ENCODE measurements at places on chromosomes 4 and X.

GRCh38 chr4:38730493-38730829 is 52.3 kb downstream of the TLR10 start:
- DNase-seq, result no peak

GRCh38 chr4:46506876-46507275 is 116.9 kb upstream of the GABRA2 start:
- no peak for DNase-seq

DNA sequence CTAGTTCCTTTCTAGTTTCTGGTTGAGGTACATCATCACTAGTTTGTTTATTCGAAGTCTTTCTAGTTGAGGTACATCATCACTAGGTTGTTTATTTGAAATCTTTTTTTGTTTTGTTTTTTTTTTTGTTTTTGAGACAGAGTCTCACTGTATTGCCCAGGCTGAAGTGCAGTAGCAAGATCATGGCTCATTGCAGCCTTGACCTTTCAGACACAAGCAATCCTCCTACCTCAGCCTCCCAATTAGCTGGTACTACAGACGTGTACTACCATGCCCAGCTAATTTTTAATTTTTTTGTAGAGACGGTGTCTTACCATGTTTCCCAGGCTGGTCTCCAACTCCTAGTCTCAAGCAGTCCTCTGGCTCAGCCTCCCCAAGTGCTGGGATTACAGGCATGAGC is 54.9 kb downstream of the CEP135 start:
- no peak for DNase-seq

GRCh38 chr4:3226467-3226866 is 22.5 kb upstream of the MSANTD1 start:
- DNase-seq, result no peak

DNA sequence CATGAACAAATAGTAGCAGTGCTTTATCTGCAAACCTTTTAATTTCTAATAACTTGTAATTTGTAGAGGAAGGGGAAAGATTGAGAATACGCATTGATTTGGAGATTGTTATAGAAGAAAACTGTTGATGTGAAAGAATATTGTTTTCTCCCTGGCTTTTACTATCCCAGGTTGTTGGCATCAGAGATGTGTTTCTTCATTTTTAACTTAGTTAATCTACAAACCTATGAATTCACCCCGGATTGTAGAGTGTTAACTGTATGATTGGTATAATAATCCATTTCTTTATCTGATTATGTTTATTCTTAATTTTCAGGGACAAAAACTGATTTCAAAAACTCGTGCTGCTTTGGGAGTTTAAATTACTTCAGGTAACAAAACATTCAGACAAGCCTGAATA is 18.9 kb downstream of the AFP start:
- no peak for DNase-seq

- no peak for DNase-seq
These were observed 67.0 kb upstream of the HMX1 start for GRCh38 chr4:8938623-8939022.

- no peak for DNase-seq
These were observed 43.0 kb downstream of the AMELX start for GRCh38 chrX:11336201-11336600.

DNA sequence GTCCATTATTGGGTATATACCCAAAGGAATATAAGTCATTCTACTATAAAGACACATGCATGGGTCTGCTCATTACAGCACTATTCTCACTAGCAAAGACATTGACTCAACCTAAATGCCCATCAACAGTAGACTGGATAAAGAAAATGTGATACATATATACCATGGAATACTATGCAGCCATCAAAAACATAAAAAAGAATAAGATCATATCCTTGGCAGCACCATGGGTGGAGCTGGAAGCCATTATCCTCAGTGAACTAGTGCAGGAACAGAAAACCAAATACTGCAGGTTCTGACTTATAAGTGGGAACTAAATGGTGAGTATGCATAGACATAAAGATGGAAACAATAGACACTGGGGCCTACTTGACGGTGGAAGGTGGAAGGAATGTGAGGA is 2.3 kb upstream of the APOOL start:
- DNase-seq, result no peak

GRCh38 chr4:37882665-37883296 is 8.1 kb upstream of the TBC1D1 start:
- DNase-seq, result no peak

DNA sequence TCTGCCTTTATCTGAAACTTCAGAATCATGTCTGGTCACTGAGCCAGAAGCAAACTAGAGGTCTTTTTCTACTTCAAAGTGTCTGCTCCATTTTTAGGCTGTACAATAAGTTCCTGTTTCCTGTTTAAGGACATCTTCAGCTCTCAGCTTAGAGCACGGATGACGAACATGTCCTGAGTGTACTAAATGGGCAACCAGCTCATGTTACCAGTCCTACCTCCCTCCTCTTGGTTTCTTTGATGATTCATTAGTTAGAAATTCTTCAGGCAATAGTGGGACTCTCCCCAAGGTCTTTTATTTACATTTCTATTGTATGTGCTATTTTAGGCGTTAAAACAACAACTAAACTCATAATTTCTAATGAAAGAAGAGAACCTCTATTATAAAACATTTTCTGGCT is 58.0 kb downstream of the ENPEP start:
- DNase-seq, result no peak

DNA sequence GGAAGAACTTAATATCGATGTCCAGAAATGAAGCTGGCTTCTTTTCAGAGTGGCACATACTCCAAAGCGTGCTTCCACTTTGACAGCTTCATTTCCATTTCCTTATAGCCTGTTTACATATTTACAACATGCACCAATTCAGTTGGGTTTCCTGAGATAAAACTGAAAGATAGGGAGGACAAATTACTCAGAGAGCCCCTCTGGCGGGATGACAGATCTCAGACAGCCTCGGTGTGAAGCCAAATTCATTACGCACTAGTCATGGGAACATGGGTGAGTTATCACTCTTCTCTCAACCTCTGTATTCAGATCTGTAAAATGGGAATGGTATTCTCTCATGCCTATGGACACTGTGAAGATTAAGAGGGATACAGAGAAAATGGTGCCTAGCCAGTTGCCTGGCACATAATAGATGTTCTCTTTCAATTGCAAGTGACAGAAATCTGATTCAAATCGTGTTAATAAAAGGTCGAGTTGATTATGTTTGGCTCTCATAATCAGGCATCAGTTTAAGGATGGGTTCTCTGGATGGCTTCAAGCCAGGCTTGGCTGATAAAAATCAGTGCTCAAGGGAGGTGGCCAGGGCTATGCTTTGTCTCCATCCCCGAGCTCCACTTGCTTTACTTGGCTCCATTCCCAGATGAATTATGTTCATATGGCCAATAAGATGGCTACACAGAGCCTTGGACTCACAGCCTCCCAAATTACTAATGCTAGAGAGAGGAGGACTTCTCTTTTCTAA is 132.2 kb upstream of the C1QTNF7 start:
- no peak for DNase-seq

GRCh38 chr4:150004481-150004880 is 73.8 kb upstream of the DCLK2 start:
- DNase-seq, result no peak

DNA sequence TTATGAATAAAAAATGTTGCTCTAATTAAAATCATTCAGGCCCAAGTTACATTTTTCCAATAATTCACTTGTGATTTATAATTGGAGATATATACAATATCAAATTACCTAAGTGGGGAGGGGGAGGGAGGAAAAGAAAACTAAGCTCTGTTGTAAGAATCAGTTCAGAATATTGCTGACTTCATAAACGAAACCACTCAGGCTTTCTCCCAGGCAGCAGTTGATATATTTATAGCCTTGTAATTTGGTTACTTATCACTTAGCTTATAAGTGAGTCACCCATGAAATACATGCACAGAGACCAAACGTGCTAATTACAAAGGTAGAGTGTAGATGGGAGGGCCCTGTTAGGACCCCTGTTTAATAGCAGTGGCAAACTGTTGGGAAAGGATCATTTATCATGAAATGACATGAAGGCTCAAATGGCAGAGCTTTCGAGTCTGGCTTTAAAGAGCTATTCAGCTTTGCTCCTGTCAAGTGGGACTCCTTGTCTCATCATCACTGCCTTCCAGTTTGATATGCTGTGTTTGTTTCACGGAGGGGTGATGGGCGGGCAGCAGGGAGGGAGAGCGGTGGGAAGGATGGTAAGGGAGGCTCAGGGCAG is 105.6 kb upstream of the PGRMC2 start:
- no peak for DNase-seq

DNA sequence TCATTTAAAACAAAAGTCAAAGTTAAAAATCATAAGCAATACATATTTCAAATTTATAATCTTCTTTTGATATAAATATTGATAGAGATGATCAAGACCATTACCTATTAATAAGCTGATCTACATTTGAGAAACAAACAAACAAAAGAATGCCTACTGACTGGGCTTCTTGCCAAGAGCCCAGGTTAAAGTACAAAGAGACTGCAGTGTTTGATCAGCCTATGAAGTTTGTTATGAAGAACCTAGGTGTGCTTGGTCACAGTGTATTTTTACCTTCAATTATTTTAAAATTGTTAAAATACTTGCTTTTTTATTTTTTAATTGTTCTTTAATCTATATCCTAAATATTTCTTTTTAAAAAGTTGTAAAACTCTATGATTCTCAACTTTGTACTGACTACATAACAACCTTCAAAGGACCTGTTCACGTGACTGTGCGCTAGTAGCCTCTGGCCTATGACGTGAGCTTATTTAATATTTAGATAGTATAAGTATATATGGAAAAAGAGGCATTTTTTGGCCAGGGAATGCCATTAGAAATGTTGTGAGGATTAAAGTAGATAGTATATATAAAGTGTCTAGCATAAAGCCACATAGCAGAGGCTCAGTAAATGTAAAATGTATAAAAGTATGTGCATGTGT is 11.4 kb upstream of the SLC39A8 start:
- no peak for DNase-seq

- DNase-seq, result no peak
These were observed at the start of gene LNX1 for GRCh38 chr4:53591372-53591892. TSS of gene LNX1 (minus strand) at chr4:53591486. CDS start at chr4:53574002, 17,484 bp downstream.

DNA sequence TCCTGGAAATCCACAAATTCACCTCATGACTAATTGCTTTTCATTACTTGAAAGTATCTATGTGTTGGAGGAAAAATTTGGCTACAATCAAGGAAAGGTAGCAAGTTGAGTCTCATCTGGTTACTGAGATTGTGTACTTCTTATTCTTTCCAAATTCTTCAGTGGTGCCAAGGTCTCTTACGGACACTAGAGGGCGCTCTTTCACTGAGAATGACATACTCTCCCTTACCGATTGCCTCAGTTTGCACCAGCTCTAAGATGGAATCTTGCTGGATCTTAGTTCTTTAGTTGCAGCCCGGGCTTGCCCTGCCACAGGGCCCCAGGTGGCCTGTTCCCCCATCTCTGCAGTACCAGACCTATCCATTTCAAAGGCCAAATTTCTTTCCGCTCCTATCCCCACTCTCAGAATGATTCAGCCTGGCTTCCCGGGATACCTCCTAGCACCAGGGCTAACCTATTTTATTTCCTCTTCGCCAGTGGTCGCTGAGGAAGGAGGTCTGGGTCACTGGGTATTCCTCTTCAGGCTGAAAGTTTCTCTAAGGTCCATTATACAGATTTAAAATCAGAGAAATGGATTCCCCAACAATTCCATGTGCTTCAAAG is 24.6 kb upstream of the GPR50 start:
- DNase-seq, result peak; percentile 4

- no peak for DNase-seq
These were observed 53.7 kb downstream of the ATP10D start for GRCh38 chr4:47538825-47539154.

DNA sequence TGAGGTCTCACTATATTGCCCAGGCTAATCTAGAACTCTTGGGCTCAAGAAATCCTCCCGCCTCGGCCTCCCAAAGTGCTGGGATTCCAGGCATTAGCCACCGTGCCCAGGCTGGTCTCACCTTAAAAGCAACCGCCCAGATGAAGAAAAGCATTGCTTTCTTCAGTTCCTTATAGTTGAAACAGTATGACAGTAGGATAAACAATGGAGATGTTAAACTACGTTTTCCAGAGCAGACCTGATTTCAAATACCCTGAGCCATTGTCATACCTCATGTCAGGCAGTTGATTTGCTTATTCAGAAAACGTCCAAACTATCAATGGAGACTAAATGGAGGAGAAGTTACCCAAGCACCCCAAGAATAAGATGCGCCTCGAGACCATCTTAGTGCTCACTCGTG is 26.3 kb upstream of the TMEM131L start:
- no peak for DNase-seq

DNA sequence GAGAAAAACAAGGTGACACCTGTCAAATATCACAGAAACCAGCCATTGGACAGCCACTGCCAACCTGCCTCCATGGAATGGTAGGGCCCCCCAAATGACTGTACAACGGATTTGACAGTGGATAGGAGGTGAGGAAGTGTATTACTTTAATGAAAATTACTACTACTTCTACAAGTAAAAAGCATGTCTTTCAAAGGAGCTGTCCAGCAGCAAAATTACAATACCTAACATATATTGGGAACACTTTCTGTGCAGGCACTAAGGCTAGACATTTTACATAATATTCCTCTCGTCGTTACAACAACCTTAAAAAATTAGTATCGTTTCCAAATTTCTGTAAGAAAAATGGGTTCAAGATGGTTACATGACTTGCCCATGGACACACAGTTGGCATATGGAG is 14.9 kb downstream of the PPP3CA start:
- DNase-seq, result no peak

DNA sequence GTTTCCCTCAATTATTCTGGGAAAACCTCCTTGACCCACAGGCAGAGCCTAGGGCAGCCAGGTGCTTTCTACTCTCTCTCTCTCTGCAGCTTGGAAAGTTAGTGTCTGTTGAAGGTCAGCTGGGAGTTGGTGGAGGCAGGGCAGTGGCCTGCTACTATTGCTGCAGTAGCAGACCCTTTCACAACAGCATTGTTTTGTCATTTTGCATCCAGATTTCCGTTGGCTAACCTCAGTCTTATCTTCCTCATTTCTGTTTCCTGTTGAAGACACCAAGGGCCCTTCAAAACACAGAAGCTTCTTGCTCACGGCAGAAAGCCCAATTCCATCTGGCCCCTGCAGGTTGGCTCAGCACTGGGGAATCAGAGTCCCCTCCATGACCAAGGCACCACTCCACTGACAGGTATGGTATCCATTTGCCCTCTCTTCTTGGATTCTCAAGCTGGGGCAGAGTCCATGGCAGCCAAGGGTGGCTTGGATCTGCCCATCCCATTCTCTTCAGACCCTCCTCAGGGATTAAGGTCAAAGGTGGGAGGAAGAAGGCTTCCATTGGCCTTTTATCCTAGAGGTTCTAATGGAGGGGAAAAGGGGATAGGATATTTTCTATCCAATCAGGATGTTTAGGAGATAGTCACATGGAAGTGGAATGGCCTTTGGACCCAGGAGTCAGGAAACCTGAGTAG is 24.6 kb downstream of the VSIG4 start:
- no peak for DNase-seq

DNA sequence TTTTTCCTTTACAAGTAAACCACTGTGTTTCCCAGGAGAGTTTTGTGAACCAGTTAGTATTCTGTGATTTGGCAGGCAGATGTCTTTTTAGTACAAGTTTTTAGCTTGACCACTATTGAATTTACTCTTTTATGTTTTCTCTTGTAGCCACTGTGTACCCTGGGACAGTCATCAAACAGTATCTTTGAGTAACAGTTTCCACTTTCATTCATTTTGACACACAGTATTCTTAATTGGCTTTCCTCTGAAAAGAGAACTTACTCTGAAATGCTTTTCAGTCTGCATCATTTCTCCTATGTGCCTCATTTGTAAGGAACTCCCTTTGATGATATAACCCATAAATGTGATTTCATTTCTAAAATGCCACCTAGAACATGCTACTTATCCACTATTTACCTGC is 476.5 kb downstream of the PDGFC start:
- no peak for DNase-seq

GRCh38 chrX:130715299-130715698 is 187.7 kb downstream of the ENOX2 start:
- no peak for DNase-seq

Data from stimulated activated CD8-positive, alpha-beta memory T cell treated with anti-CD3 and anti-CD28 coated beads, Interleukin-7, amount 100 ng/mL, for 1 hour (primary cell).